Mammary epithelial cell (primary cell): ENCODE measurements at places on chromosomes 11 and 22. TPM values are rescaled to one million over a fixed set of nuclear protein-coding genes. Genes with fewer than 3 reads are reported as not detected.

DNA sequence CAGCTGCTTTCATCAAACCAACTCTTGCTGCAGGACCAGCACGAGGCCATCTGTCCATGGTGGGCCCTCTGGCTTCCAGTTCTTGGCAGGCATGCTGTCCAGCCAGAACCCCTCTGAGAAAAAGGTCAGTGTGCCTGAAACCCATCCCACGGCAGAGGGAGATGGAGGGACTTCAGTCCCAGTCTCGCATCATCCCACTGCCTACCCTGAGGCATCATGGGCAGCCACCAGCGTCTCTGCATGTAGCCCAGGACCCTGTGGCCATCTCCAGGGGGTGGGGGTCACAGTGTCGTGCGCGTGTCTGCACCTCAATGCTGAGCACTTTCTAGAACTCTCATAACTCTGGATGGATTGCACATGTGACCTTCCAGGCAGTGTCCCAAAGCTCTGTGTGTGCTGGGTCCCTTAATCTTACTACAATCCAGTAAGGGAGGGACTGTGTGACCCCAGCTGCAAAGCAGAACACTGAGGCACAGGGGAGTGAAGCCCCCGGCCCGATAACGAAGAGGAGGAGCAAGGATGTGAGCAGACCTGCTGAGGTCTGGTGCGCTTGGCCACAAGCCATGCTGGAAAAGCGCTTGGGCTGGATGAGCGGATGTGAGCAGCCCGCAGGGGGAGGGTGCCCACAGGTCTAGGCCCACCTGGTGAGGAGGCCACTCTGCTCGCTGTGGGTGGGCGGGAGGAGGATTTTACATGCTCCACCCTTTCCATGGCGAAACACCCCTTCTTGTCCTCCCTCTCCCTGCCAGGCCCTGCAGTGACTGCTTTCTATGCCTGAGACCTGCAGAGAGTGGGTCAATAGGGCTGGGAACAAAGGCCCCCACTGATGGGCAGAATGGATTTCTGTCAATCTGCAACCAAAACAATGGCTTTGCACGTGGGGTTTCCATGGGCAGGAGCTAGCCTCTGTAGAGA is 1401.0 kb downstream of the BRD1 start:
- DNase-seq = no peak

DNA sequence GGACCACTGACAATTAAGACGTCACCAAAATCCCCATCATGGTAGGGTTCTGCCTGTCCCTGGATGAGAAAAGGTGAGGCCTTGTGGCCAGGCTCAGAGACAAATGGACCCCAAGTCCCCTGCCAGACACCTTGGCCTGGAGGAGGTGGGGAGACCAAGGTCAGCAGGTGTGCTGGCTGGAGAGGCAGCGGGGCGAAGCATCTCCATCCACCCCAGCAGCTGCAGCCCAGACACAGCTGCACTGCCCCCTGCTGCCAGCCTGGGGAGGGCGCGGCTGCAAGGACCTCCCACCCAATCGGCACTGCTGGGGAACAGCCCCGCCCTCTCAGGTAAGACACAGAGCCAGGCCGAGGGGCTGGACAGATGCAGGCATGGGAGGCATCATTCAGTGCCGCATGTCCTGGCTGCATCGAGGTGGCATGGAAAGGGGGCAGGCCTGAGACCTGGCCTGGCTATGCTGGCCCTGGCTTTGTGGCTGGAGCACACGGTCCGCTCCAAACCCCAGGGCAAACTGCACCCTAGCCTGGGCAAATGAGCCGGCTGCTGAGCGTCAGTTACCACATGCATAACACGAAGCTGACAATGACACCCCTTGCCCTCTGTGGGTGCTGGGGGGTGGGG is 12.2 kb upstream of the MFNG start:
- DNase-seq = no peak

- no peak for DNase-seq
Measured at GRCh38 chr22:37370306-37370979, 56.8 kb downstream of the ELFN2 start.

- no peak for DNase-seq
Measured at GRCh38 chr11:102413497-102413896, 39.1 kb downstream of the TMEM123 start.

DNA sequence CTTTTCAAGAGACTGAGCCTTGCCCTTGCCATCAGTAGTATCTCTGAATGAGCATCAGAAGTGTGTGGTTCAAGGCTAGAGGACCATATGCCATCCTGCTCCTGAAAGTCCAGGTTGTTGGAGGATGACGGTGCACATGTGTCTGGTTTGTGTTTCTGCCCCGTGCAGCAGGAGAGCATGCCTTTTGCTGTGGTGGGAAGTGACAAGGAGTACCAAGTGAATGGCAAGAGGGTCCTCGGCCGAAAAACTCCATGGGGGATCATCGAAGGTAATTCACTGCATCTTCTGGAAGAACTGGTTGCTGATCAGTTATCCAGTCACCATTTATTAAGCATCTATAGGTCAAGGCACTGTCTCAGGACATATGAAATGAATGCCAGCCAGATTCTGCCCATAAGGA is 6.1 kb upstream of the WBP2NL start:
- no peak for DNase-seq

DNA sequence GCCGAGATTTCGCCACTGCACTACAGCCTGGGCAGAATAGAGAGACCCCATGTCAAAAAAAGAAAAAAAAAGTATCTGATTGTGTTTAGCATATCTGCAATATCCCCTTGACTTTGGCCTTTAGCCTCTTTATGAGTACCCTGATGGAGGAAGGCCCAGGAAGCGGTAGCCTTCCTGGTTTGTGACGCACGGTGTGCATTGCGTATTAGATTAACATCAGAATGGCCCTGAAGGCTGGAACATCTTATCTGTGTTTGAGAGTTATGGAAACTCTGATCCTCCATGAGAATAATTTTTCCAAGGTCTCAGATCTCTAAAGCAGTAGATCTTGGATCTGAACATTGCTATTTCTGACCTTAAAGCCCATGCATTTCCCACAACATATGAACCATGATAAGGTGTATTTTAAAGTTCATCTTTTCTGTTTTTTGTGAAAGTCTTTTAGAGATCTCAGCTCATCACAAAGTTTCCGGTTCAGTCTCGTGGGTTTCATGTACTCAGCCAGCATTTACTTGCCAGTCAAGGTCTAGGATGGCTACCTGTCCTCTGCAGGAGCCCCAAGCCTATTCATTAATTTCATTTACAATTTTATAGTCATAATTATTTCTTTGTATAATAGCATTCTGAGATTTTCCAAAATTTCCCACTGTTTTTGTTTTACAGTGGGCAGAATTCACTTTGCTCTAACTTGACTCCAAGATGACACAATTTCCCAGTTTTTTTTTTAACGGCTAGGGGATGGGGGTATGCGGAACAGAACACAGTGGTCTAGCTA is 605 bp upstream of the FDX1 start:
- DNase-seq = no peak

GRCh38 chr11:118690553-118691304 is 11.3 kb upstream of the TREH start:
- no peak for DNase-seq

DNA sequence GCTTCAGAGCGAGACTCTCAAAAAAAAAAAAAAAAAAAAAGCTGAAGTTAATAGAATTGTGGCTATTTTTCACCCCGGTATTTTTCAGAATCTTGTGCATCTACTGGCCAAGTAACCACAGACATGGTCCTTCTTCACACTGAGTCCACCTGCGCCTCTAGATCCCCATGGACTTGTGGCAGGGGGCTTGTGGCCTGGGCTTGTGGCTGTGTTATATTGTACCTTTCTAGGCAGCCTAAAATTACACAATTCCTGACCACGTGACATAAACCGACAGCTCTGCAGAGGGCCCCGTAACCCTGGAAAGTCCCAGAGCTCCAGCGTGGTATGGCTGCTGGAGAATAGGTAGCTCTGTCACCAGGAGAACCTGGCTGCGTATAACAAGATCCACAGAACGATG is 10.9 kb upstream of the NAALADL1 start:
- peak; percentile 47 for DNase-seq

DNA sequence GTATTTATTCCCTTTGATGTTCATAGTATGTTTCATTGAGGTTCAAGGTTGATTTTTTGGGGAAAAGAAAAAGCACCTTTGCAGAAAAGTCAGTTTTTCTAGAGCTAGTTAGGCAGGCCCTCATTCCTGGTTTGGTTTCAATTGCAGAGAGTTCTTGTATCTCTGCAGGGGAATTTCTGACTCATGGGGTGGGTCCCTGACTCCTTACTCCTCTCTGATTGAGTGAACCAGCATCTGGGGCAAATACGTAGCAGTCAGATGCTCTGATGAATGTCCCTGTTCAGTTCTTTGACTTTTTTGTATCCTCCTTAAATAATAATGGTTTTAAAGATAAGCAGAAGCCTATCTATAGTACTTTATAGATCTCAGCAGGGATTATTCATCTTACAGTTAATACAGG is 7.7 kb upstream of the NCR3LG1 start:
- peak; percentile 80 for DNase-seq

DNA sequence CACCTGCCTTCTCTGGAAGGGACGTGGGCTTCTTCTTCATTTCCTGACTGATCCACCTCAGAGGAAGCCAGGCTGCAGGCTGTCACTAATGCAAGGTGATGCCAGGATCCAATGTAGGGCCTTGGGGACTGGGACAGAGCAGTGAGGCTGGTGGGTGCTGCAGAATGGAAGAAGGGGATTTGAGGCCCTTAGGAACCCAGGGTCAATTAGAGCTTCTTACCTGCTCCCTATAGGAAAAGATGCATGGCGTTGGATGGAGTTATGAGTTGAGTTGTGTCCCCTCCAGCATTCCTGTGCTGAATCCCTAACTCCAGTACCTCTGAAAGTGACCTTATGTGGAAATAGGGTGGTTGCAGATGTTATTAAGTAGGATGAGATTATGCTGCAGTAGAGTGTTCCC is 190.4 kb downstream of the MIAT start:
- DNase-seq = no peak

DNA sequence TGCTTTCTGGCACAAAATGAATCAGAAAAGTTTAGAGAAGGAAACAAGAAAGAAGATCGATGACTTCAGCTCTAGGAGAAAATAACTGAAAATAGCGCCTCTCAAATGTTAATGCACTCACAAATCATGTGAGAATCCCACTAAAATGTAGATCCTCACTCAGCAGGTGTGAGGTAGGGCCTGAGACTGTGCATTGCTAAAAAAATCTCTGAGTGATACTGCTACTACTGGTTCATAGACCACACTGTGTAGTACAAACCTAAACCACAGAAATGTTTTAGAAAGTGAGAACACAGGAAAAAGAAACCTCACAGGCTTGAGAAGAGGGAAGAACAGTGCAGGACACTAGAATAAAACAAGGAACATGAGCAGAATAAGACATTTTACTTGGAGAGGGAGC is 2.0 kb downstream of the OR8D4 start:
- no peak for DNase-seq

DNA sequence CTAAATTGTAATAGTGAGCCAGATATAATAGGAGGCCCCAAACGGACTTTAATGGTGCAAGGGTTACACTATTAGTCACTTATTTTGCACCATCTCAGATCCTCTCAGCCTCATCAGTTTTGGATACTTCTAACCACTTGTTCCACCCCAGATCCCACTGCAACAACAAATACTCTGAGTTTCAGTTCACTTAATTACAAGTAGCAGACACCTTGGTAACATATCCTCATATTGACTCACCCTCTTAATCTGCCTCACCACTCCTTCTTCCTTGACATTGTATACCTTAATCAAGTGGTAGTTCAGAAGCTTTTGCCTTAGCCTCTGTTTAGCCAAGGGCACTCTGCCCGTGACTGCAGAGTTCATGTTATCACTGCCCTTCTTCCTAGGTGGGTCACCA is 256.1 kb upstream of the UBASH3B start:
- DNase-seq = no peak

DNA sequence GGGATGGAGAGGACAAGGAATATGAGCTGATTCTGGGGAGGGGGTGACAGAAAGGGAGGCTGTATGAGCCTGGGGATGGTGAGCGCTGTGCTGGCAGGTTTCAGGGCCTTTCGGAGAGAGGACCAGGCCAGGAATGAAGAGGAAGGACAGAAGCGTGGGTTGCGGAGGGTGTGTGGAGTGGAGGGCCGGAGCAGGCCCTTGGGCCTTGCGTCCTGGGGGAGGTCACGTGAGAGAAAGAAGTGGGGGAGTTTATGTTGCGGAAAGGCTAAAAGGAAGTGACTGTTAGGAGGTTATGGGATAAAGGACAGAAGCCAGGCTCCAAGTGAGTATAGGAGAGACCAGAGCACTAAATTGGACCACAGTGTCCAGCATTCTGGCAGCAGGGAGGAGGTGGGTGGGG is 17.5 kb downstream of the BCR start:
- no peak for DNase-seq

DNA sequence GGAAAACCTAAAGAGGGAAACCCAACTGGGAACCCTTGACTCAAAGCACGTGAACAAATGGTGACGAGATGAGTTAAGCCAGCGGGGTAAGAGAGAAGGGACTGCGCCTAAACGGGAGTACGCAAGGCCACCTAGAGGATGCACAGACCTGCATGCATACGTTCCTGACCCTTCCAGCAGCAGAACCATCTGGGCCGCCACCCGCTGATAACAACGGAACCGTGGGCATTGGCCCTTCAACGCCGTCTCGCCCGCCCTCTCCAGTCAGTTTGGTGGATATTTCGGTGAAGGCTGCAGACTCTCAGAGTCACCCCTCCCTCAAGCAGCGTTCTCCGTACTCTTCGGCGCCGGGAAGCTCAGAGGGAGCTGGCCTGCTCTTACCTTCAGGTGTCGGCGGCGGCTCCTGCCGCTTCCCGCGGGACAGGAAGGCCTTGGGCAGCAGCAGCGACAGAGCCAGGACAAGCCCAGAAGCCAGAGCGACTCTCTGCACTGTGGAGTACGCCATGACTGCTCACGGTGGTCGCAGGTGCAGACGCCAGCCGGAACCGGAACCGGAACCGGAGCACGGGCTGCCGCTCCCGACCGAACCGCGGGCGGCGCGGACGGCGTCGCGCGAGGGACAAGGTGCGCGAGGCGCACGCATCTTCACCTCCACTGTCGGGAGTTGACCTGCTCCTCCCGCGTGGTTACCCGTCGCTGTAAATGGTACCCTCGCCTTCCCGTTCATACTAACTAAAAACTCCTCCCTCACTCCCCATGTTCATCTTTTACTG is at the start of gene RIC3:
Gene RIC3, minus strand, starts transcription at position 541 of the 773 bp plus-strand sequence. Its CDS starts 36 bp downstream, at position 505.
- peak; percentile 44 for DNase-seq

DNA sequence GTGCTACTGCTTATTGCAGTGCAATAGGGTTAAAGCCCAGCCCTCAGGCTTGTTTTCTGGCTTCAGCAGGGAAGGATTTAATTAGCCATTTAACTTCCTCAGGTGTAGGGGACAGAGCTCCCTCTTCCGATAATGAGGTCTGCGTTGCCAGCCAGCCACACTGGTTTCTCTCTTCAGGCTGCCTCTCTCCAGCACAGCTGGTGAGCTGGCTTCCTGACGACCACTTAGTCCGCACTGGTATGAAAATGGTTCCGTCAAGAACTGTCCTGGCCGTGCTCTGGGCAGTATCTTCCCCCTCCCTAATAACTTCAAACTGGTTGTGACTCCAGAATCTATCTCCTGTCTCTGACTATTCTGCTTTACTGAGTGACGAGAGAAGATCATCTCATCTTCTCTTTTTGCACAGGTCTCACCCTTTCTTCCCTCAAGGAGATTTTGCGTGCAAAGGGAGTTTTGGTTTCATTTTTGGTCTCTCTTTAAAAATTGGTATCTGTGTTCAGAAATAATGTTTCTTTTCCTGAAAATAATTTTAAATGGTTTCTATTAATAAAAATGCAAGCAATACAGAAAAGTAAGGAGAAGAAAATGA is 49.2 kb downstream of the CNTN5 start:
- peak; percentile 0 for DNase-seq

Gene CNTN5
- total RNA-seq = not detected in 2 replicates

Gene CD248
- total RNA-seq = not detected in 2 replicates

Gene LSP1
- total RNA-seq = 2.0 TPM in 1 of 2 replicates, not detected in the other

Gene KLHDC7B
- total RNA-seq = under 0.01 TPM

Gene PATE2
- not detected for total RNA-seq

Gene PRR14L
- total RNA-seq = 28.7 TPM

Gene ZNF195
- total RNA-seq = 41.0 and 52.0 TPM in 2 replicates

Gene MMP13
- total RNA-seq = not detected

Gene TIGD3
- not detected in 2 replicates for total RNA-seq
